GM12892 (cell line): ENCODE measurements at places on chromosomes 2 and 18.
A peak's percentile ranks its signal among the peaks of the same experiment; 100 is the strongest.

- DNase-seq, result no peak
These were observed 665 bp upstream of the CACNB4 start for GRCh38 chr2:152099367-152100050.

- DNase-seq, result no peak
These were observed 41.5 kb downstream of the TANC1 start for GRCh38 chr2:159009940-159010339.

DNA sequence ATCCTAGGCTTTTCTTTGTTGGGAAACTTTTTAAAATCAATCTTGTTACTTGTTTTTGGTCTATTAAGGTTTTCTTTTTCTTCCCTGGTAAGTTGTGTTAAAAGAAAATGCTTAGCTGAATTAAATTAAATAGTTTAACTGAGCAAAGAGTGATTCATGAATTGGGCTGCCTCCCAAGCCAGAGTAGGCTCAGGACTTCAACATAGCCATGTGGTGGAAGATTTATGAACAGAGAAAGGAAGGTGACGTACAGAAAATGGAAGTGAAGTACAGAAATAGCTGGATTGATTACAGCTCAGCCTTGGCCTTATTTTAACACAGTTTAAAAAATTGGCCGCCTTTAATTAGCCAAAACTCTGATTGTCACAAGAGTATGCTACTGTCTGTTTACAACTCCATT is 27.9 kb upstream of the GALNT5 start:
- DNase-seq, result no peak

DNA sequence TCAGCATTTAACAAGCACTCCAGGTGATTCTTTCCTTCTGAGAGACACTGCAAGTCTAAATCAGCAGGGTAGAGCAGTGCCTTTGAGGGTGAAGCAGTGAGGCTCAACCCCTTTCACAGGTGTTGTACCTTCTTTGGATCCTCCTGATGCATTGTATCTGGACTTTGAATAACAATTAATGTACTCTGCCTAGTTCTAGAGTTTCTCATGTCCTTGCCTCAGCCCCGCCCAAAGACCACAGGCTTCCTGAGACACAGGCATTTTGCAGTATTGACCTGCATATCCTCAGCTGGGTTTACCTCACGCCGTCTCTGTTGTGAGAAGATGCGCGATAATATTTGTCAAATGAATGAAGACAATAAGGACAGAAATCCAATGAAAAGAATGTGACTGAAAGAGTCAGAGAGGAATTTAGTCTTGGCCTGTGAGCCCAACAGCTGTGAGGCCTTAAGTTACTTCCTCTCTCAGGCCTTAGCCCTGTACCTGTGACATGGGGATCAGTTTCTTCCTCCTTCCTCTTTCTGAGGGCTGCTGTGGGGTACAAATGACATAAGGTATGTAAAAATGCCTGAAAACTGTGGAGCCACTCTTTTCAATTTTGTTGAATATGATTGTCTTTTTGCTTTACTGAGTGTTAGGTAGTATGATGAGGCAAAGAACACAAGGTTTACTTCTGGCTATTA is 43.7 kb downstream of the WIPF1 start:
- no peak for DNase-seq

GRCh38 chr2:159744363-159744762 is 32.1 kb downstream of the MARCHF7 start:
- no peak for DNase-seq

DNA sequence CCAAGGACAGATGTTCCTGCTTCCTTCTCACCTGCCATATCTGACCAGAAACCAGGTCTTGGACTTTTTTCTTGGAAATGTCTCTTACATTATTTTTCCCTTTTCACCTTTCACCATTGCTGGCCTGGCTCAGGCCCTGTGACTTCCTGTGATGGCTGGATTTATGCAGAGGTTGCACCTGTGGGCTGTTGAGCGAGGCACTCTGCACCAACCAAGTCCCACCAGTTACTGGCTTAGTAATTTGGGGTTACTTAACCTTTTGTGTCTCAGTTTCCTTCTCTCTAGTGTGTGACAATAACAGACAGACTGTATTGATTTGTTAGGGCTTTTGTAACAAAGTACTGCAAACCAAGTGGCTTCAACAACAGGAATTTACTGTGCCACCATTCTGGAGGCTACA is 110.0 kb downstream of the INSIG2 start:
- no peak for DNase-seq

DNA sequence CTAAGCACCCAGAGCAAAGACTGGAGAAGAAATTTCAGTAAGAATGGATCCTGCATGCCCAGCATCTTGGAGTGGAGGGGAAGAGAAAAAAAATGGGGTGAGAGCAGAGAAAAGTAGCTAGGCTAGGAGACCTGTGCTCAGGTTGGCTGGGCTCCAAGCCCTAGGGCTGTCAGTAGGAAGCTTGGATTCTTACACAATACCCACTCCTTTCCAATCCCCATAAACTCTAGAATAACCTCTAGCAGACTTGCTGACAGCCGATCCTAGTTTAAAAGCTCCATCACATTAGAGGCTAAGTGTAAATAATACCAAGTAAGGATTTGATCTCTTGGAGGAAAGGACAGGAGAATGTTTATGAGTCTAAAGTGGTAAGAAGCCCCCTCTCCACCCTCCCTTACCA is 46.2 kb upstream of the NABP1 start:
- no peak for DNase-seq

DNA sequence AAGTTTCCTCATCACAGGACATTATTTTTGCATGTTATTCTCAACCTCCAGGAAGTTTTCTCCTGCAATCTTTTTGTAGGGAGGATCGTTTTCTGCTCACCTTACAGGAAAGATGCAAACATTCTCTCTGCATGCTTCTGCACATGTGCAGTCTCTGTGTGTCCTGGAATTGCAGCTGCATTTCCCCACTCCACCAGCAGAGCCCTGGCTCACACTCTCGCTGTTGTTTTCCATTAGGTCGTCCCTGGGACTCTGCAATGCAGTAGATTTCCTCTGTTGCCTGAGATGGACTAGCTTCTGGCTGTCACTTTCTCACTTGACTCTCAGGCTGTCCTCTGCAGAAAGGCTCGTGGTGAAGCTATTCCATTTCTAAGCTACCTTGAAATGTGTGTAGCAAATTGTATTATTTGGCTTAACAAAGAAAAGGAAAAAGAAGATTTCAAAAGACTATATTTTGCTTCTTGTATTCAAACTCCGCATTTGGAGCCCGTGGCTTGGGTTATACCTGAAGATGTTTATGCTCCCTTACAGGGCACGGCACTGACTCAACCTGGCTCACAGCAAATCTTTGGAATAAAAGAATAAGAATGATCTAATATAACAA is 346.7 kb downstream of the RAD51AP2 start:
- no peak for DNase-seq

- DNase-seq, result no peak
These were observed 25.5 kb upstream of the TUBB6 start for GRCh38 chr18:12282442-12283039.

DNA sequence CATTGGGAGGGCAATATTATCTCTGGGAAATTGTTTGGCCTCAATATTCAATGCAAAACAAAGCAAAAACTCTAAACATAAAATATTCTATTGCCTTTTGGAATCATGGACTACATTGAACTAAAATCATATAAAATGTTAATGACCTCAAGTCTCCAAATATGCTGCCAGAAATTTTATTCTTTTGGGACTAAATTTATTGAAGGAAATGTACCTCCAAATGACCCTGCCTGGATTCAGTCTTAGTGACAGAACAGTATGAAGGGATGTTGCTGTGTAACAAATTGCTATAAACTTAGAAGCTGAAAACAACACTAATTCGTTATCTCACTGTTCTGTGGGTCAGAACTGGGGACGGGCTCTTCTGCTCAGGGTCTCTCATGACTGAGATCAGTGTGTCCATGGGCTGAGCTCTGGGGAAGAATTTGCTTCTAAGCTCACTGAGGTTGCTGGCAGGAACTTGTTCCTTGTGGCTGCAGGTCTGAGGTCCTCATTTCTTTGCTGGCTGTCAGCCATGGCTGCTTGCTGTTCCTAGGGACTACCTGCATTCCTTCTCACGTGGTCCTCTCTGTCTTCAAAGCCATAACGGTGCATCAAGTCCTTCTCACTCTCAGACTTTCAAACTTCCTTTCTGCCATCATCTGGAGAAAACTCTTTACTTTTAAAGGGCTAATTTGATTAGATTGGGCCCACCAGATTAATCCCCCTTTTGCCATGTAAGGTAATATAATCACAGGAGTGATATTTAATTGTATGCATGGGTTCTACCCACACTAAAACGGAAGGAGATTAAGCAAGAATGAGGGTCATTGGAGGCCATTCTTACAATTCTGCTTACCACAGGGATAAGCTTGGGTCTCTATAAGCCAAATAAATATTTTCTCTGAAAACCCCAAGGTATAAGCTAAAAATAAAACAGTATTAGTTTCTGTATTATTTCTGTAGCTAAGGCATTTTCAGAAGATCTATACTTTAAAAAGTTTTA is 149.0 kb downstream of the ADCYAP1 start:
- no peak for DNase-seq

DNA sequence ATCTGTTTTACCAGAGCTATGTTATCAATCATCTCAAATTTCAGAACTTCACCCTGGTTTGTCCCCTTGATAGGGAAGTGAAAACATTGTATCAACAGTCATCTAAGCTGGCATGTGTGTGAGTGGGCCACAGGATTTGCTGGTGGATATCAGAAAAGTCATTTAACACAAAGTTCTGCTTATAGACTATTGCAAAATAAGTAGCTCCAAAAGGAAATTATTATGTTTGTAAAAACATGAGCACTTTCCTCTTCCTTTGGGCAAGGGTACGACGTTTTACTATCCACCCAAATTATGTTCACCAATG is 20.7 kb upstream of the COPS8 start:
- DNase-seq, result no peak

DNA sequence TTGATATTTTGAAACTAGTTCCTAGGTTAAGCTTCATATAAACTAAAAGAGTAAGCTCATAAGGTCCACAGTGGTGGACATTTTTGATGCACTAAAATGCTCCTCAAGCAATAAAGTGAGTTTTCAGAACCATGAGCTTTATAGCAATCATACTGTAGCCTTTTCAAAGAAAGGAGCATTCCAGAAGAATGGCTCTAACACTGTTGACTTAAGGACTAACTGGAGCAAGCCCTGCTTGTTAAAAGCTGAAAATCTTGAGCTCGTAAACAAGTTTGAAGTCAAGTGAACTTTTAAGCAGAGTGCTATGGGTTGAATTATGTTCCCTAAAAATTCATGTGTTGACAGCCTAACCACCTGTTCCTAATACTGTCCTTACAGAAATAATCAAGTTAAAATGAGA is 38.0 kb downstream of the KYNU start:
- DNase-seq, result no peak

- no peak for DNase-seq
These were observed 343.6 kb upstream of the SYT4 start for GRCh38 chr18:43620936-43621335.

DNA sequence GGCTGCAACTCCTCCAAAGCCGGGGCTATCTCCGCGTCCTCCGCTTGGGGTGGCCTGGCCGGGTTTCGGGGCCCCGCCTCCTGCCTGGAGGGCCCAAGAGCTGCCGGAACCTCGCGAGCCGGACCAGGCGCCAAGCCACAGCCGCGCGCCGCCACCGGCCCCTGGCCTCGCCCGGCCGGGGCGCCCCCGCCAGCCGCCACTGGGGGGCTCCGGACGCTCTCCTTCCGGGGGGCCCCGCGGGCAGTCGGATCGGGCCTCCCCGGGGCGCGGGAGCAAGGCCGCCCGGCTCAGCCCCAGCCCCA is 17.4 kb upstream of the HAAO start:
- peak; percentile 74 for DNase-seq

DNA sequence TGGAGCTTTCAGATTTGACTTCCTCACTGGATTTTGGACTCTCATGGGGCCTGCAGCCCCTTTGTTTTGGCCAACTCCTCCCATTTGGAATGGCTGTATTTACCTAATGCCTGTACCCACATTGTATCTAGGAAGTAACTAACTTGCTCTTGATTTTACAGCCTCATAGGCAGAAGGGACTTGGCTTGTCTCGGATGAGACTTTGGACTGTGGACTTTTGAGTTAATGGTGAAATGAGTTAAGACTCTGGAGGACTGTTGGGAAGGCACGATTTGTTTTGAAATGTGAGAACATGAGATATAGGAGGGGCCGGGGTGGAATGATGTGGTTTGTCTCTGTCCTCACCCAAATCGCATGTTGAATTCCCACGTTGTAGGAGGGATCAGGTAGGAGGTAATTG is 233.4 kb upstream of the GALNT5 start:
- DNase-seq, result no peak

- no peak for DNase-seq
These were observed 274.3 kb downstream of the THSD7B start for GRCh38 chr2:137039482-137040152.

GRCh38 chr2:86673986-86674670 is 46.0 kb upstream of the RMND5A start:
- no peak for DNase-seq

- no peak for DNase-seq
These were observed 70.0 kb downstream of the RTP5 start for GRCh38 chr2:241939541-241939940.

DNA sequence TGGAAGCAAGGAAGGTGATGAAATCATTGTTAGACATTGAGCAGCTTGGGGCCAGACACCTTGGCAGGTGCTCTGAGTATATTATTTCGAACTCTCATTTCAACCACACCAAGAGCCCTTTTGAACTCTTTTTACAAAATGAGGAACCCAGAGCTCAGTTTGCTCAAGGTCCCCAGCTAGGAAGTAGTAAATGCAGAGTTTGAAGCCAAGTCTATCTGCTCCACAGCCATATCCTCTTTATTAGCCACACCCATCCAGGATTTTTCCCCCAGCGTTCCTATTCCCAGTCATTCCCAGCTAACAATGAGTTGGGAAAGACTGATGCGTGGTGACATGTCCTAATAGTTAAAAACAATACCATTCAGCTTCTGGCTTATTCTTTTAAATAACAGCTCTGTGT is 40.2 kb downstream of the SEMA4F start:
- DNase-seq, result no peak

GRCh38 chr2:21552981-21553380 is 429.2 kb downstream of the TDRD15 start:
- DNase-seq, result no peak

DNA sequence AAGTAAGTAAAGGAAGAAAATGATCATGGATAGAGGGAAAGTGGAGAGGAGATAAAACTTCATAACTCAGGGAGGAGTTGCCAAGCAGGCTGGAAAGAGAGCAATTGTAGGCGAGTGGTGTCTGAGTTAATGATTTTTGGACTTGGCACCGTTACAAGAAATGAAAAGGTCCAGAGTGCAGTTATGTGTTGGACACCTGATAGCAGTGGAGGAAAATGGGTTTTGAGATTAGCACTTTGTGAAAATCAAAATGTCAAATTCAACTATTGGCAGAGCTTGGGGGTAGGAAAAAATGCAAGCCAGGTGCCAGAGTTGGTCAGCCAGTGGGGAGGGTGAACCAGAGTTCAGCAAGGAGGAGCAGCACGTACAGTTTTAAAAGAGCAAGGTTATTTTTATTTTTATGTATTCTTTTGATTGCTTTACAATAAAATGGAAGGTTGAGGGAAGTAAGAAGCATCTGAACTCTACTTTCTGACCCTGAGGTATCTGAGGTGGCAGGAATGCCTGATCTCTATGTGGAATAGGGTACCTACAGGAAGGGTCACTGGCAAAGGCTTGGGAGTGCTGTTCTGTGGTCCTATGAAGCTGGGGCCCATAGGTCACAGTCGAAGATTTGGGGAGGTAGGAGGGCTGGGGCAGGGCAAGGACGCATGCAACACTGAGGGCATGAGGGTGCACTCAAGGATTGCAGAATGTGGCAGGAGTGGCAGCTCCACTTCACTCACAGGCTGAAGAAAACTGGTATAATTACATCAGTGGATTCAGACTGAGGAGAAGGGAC is 127.5 kb downstream of the CD8B2 start:
- DNase-seq, result no peak
